Omental fat pad (tissue), 4 donors: ENCODE measurements at places on chromosomes 5 and 9. TPM values are rescaled to one million over a fixed set of nuclear protein-coding genes. Genes with fewer than 3 reads are reported as not detected.

The OSMR gene
- total RNA-seq, result 51.7 TPM

DNA sequence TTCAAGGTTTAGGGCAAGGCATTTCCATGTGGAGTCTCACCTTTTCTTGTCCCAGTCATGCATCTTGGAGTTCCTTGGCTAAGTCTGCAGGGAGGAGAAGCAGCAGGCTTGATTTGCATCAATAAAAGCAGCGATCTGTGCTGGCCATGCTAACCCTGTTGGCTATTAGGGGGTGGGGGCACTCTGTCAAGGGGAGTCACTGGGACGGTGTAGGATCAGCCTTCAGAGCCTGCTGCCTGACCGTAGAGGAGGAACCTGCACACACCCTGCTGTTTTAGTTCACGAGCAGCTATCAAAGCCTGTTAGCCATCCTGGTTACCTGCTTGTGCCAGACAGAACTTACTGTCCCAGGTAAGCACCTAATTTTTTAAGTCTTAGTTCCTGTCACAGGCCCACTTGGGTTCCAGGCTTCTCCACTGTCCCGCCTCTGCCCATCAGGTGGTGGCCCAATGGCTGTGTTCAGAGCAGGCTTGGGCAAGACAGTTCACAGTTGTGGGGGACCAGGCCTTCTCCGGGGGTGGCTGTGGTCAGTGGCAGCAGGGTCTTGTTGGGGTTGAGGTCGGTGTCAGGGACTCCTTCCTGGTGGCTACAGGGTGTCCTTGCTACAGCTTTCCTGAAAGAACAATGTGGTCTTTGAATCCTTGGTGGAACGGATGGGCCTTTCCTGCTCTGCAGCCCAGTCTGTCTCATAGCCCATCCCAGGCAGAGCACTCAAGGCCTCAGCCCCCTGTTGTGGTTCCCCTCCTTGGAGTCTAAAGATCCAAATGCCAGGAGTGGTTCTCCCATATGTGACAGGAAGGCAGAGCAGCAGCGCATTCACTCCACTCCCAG, 43.7 kb downstream of the SECISBP2 start:
- no peak for DNase-seq

DNA sequence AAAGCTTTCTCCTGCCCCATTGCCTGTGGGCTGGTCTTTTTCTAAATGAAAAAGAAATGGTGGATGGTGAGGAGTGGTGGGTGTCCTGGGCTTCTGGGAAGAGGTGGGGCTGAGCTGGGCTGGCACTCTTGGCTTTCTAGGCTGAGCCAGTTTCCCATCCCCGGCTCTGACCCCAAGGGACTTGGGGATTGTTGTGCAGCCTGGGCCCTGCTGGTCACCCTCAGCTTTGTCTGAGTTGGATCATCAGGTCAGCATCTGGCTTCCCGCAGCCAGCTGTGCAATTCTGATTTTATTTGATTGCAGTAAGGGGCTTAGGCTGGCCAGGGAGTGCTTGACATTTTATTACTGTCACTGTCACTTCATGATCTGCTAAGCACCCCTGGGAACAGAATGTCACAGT, 25.3 kb downstream of the GLRA1 start:
- DNase-seq, result no peak

The NUTM2F gene
- not detected for total RNA-seq

The SOX30 gene
- 0.12 TPM for total RNA-seq

GRCh38 chr5:17076272-17076671, 140.2 kb upstream of the MYO10 start:
- no peak for DNase-seq

DNA sequence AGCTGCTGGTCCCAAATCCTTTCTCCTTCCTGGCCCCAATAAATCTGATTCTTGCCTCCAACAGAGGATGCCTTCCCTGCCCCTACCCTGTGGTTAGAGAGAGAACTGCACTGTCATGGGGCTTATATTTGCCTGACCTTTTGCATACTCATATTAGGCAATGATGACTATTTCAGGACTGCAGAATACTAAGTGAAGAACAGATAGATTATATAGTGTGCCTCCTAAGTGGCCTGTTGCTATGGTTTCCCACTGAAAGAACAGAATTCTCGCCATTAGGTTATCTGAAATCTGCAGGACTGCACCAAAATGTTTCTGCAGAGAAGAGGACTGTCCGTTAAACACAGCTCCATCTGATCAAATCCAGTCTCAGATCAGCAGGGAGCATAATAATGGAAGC, 87.3 kb upstream of the CCNG1 start:
- no peak for DNase-seq

The NOXA1 gene
- 2.4 TPM for total RNA-seq

DNA sequence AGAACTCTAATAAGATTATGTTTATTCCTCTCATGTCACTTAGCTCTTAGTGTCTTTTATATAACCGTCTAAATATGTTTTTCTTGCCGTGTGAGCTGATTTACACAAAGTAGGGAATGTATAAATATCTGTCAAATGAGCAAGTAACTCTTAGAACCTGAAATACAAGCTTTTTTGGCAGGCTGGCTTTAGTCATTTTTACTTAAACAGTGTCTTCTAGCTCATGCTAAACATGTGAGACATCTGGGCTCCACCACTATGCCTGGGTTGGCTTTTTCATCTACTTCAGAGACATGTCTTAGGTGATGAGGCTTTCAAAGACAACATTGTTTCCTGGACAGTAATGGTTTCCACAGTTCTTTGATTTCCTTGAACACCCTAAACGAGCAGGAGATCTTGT, 137.2 kb upstream of the ZNF608 start:
- no peak for DNase-seq

The FABP6 gene
- total RNA-seq, result not detected

GRCh38 chr5:139849942-139850341, 54.3 kb downstream of the PSD2 start:
- DNase-seq, result no peak

The EQTN gene
- total RNA-seq, result not detected

DNA sequence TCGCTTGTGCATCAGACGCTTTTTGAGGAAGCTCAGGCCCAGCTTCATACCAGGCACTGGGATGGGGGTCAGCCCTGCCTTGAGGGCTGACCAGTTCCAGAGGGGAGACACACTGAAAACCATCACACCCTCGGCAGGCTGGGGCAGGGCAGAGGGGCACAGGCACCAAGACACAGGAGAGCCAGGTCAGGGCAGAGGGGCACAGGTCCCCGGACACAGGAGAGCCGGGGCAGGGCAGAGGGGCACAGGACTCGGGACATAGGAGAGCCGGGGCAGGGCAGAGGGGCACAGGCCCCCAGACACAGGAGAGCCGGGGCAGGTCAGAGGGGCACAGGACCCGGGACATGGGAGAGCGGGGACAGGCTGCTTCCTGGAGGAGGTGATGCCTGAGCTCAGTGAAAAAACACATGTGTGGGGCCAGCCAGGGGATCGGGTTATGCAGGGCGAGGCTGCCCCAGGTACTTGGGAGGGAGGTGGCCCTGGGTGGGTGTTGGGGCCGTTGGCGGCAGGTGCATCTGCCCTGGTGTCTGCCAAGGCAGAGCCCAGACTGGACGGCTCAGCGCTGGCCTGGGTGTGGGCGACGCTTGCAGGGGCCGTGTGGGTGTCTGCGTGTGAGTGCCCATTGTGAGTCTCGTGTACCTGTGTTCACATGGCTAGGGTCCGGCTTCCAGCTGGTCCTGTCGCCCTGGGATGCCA, 15.1 kb upstream of the SLC2A6 start:
- DNase-seq, result no peak

The SPINK6 gene
- not detected for total RNA-seq

The PLCXD3 gene
- 4.9 TPM for total RNA-seq

GRCh38 chr9:82621447-82621846, 441.5 kb downstream of the RASEF start:
- no peak for DNase-seq

- no peak for DNase-seq
Measured at GRCh38 chr9:111898331-111899096, 1.9 kb downstream of the UGCG start.

GRCh38 chr9:123457583-123457982, 101.6 kb downstream of the CRB2 start:
- DNase-seq, result no peak

DNA sequence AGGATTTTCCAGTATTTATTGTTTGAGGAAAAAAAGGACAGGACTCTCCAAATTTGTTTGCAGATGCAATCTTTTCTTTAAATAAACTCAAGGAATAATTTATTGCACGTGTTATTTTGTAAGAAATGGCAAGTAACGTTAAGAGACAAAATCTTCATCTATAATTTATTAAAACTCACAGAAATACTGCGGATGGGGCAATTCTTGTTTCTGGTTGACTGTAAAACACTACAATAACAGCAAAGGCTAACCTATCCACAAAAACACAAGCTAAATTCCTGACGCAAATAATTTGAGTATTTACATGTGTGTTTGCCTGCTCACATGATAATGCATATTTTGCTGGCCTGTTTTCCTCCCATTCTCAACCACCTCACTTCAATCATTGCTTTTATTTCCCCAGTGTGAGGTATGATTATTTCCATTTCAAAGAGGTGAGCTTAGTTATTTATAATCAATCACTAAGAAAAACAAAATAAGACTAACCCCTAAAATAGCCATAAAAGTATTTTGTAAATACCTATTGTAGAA, 619.4 kb downstream of the PDE4D start:
- no peak for DNase-seq
